ENCODE measurements at places on chromosomes 2 and 18.

- no peak for DNase-seq
Measured at GRCh38 chr2:219969508-219969907, 342.1 kb downstream of the SLC4A3 start.

- DNase-seq = no peak
Measured at GRCh38 chr2:200194746-200195145, 111.7 kb upstream of the SPATS2L start.

DNA sequence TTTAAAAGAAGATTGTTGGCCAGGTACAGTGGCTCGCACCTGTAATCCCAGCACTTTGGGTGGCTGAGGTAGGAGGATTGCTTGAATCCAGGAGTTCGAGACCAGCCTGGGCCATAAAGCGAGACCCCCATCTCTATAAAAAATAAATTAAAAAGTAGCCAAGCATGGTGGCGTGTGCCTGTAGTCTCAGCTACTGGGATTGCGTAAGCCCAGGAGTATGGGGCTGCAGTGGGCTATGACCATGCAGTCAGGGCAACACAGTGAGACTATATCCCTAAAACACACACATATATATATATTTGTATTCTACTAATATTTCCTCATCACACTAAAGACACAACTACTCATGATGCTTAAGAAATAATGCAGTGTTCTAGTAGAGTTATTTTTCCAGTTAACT is 7.1 kb downstream of the HDHD2 start:
- DNase-seq = no peak

DNA sequence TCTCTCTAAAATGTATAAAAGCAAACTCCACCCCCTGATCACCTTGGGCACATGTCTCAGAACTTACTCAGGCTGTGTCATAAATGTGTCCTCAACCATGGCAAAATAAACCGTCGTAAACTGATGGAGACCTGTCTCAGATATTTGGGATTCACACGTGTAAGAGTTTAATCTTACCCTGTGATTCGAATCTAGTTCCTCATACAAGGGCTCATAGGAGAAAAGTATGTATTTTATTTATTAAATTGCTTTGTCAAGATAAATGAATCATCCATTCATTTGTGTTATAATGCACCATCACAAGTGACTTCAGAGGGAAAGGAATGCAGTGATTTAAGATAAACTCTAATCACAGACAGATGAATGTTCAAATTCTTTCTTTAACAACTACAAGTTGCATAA is 712.5 kb upstream of the LRATD1 start:
- no peak for DNase-seq

GRCh38 chr2:158130832-158131473 is 29.3 kb downstream of the UPP2 start:
- no peak for DNase-seq

DNA sequence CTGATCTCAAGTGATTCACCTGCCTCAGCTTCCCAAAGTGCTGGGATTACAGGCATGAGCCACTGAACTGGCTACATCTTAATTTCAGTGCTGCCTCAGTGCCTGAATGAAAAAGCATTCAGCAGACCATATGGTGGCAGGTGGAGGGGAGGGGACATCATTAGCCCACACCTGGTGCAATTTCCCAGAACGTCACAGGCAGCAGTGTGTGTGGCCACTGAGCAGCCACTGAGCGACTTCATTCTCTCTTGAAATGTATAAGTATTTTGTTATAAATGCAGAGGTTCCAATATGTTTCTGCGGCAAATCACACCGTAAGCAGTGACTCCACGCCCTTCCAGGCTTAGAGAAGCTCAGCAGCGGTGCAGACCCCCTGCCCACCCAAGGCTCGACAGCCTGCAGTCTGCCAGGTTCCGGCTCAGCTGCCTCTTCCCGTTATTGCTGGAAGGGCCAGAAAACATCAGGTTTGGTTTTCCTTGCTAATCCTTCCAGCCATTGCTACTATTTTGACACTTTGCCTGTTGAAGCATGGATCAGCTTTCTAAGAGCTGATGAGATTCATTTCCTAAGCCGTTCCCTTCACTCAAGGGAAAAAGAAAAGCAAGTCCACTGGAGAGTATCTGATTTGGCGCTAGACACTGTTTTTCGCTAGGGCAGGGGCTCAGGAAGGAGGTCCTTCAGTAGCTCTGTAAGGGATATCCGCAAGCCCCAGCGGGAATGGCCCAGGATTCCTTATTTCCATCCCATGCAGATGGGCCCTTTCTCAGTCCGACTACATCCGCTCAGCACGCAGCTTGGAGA is 250.7 kb downstream of the VAPA start:
- no peak for DNase-seq

- DNase-seq = no peak
Measured at GRCh38 chr2:59887366-59887765, 666.1 kb downstream of the BCL11A start.

- no peak for DNase-seq
Measured at GRCh38 chr18:56112013-56112749, 524.2 kb upstream of the TCF4 start.

- DNase-seq = no peak
Measured at GRCh38 chr18:36420826-36421225, 123.3 kb downstream of the FHOD3 start.

DNA sequence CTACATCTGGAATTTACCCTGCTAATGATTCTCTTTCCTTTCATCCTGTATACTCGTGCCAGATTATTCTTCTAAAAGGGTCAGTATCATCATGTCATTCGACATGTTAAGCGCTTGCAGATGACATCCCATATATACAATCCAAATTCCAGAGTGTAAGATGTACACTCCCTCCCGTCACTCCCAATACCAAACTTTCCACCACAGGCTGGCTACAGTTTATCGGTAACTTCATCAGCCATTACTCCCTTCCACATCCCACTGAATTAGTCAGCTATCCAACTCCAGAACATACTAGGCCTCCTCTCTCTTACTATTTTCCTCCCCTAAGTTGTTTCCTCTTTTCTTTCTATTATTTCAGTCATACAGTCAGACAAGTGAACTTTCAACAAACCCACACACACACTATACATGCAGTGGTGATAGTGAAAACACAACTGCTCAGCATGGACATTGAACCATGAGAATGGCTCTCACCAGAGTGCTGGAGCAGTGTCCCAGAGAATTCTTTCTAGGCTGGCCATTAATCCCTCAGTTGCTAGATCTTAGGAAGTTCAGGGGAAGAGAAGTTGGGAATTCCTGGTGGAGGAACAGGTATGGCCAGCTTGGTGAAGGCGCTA is 10.6 kb upstream of the NMI start:
- no peak for DNase-seq

DNA sequence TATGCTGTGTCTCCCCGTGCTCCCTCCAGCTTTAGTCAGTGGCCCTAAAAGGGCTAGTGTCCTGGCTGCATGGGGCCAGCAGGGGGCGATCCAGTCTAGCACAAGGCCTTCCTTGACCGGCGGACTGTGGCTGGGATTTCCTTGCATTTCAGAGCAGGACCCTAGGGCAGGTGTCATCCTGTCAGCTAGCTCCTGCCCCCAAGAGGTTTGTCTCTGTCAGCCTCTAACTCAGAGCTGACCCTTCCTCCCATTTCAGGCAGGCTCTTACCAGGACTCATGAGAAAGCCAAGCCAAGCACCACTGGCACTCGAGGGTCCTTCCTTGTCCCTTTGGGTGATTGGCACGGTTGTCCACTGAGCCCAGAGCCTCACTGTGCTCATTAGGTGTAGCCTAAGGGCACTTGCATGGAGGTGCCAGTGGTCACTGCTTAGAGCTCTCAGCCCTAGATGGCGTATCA is 140.3 kb downstream of the RPIA start:
- DNase-seq = no peak

- DNase-seq = no peak
Measured at GRCh38 chr2:74206180-74206688, 7.8 kb downstream of the MTHFD2 start.

- no peak for DNase-seq
Measured at GRCh38 chr2:202848813-202849212, 22.8 kb downstream of the ICA1L start.

- DNase-seq = no peak
Measured at GRCh38 chr2:234091432-234091879, 41.0 kb downstream of the SPP2 start.

DNA sequence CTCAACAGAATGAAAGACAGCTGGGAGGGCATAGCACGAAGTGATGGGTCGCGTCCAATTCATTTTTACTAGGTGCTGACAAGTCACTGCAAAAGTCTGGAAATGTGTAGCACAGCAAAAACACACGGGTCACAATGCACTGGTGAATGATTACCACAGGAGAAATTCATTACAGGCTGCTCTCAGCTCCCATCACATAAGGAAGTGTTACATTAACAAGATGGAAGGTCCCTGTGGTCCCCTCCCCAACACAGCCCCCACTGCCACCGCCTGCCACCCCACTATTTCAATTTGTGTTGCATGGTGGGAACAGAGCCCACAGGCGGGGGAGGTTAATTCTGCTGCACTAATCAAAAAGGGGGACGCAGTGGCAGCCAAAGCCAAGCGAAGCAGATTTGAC is 122.8 kb downstream of the NRP2 start:
- DNase-seq = no peak

- no peak for DNase-seq
Measured at GRCh38 chr18:45521777-45522176, 93.5 kb upstream of the SLC14A2 start.

- no peak for DNase-seq
Measured at GRCh38 chr2:122368576-122369243, 613.3 kb downstream of the TSN start.

DNA sequence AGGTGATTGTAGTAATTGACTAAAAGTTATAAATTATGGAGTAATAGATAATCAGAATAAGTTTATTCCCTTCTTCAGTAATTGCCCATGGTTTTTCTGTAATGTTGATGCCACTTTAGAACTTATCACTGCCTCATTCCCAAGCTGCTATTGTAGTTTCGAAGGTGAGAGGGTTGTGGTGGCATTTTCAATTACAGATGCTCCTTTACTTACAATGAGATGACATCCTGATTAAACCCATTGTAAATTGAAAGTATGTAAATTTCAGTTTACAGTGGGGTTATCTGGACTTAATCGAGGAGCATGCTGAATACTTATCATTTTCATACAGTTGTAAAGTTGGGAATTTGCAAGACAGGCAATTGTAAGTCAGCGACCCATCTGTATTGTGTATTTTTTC is 2.9 kb downstream of the NDUFV2 start:
- no peak for DNase-seq

- no peak for DNase-seq
Measured at GRCh38 chr2:96404446-96405373, 69.1 kb downstream of the NCAPH start.

DNA sequence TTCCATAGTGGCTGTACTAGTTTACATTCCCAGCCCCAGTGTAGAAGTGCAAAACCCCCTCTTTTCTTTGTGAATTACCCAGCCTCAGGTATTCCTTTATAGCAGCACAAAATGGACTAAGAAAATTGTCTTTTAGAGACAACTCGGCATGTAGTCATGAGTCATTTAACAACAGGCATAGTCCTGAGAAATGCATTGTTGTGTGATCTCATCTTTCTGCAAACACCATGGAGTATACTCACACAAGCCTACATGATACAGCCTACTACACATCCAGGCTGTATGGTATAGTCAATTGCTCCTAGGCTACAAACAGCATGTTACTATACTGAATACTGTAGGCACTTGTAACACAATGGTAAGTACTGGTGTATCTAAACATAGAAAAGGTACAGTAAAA is 44.4 kb upstream of the MBP start:
- DNase-seq = no peak

GRCh38 chr2:128310094-128310716 is 8.5 kb downstream of the HS6ST1 start:
- no peak for DNase-seq

GRCh38 chr2:201432038-201432620 is 19.1 kb downstream of the TRAK2 start:
- DNase-seq = no peak

GRCh38 chr2:43132683-43133301 is 93.6 kb downstream of the ZFP36L2 start:
- no peak for DNase-seq

DNA sequence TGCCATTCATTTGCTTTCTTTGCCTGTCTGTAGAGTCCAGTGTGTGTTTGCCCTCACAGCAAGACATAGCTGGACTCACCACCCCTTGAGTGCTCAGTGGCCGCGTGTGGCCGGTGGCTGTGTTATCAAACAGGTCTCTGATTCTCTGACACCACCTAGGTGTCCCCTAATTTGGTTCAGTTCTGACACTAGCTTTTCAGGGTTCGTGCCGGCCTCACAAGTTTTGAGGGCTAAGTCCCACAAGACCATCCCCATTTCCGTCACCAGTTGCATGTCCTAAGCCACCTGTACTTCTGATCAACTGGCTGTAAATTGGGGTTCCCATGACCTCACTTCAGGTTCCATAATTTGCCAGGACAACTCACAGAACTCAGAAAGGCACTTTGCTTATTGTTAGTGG is 23.5 kb downstream of the NCK2 start:
- no peak for DNase-seq

DNA sequence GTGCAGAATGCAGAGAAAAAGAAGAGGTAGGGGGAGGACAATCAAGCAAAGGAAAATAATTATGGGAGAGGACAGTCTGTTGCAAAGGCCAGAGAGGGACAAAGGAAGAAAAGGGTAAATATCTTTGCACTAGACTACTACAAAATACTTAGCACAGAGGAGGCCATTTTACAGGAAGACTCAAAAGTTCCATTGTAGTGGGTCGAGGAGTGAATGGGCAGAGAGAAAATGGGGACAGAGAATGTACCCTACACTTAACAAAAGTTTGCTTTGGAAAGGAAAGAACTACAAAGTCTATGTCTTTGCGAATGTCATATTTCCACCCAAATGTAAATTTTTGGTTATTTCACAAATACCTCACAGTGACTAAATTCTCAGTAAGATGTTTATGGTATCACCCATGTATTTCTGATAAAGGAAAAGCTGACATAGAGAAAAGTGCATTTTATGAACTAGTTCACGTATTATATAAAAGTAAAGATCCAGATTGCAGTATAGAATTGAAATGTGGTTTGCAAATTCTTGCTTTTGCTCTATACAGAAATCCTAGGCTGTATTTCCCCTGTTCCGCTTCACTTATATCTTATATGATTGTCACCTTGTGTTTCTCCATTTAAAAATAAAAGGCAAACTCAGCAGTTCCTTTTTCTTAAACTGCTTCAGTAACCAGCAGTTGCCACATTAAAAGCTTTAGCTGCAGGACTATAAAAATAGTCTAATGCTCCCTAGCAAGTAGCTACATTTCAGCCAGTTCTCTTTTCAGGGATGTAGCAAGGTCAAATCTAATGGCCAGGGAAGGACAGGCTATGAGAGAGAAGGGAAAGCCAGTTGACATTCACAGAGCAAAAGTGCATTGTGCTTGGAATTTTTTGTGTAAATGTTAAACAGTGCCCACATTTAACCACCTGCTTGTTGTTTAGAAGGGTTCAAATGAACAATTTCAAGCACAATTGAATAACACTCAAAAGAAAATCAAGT is 79.7 kb upstream of the CYTIP start:
- no peak for DNase-seq

- DNase-seq = no peak
Measured at GRCh38 chr18:23250893-23251656, 115.8 kb downstream of the CABLES1 start.

GRCh38 chr2:188450732-188451483 is 159.2 kb downstream of the GULP1 start:
- DNase-seq = no peak

- DNase-seq = no peak
Measured at GRCh38 chr2:165681841-165682240, 112.2 kb downstream of the GALNT3 start.
